NCI-H2081 treated with DMSO at 0.1 percent for 48 hours (cell line): ENCODE measurements at places on chromosomes 16 and 17.

- peak; percentile 33 for DNase-seq
Measured at GRCh38 chr16:58392215-58393137, at the start of gene GINS3. GINS3 (plus strand) TSS chr16:58392471; CDS start chr16:58392602, 131 bp downstream.

DNA sequence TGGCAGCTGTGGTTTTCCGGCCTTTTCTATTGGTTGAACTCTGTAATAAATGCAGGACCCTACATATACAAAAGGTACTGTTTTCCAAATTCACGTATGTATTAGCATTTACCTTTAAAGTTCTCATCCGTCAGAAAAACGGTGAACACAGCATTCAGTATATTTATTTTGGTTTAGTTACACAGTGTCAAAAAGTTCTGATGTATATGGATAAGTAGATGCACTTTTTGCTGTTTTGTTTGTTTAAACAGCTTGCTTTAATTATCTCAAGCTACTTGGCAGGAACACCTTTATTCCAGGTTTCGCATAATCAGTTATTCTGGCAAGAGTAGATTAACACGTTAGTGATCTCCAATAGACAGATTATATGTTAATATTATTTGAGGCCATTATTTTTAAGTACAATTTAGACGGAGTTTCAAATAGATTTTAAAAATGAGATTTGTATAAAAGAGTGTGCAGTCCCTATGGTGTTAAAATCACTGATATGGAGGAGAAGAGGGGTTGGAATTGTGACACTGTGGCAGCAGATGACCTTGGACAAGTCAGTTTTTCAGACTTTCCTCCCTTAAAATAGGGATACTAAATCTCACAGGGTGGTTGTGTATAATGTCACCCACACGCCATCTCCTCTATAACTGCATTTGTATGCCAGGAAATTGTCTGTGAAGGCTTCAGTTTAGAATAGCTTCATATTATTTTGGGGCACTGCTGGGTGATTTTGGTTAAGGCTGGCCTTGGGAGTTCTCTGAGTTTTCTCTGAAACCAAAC lies 2.1 kb downstream of the HERPUD1 start:
- no peak for DNase-seq

DNA sequence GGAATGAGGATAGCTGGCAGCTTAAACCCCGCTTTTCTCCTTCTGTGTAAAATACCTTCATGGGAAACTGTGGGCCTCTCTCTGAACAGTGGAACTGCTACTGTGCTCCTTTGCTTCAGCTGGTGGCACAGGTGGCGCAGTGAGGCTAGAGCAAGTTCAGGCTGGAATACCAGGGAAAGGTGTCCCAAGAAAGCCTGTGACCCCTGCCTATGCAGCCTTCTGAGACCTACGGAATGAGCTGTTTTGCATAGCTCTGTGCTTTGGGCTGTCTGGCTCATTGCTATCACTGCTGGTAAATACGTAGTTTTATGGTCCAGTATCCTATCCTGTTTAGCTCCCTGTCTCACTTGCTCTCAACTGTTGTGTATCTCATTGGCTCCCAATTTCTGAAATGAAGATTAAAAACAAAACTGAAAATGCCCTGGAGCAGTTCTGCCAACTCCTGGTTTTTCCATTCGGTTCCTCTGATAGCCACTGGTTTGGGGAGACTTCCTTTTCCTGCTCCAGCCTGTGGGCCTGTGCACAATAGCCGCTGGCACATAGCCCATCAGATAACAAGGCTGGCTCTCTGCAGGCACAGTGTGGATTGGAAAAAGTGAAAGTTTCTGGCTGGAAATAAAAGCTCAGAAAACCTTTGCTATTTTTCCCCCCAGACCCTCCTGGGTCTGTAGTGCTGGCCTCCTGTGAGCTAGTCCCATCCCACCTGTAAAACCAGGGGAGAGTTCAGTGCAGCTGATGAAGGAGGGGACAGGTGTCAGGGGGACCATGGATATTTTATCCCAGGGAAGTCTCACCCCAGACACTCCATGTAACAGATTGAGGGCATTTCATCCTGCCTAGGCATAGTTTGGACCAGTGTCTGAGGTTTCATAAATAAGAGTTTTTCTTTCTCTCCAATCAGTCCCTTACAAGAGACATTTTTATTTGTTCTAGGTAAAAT lies 24.0 kb downstream of the LIMD2 start:
- peak; percentile 38 for DNase-seq

DNA sequence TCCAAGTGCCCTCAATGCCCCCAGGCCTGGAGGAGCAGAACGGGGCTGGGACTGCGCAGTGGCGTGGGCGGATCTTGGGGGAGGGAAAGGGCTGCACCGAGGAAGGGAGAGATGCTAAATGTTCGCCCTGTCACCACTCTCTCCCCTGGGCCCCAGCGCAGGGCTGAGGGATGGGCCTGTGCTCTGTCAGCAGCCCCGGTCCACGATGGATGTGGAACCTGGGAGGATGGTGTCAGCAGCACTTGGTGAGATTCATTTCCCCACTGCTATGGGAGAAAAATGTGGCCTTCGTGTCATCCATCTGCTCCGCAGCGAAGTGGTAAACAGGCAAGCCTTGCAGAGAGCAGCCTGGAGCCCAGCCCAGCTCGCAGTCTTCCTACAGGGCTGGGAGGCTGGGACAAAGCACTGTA lies 72.0 kb downstream of the TMEM132E start:
- no peak for DNase-seq

GRCh38 chr16:50295541-50296132 lies 29.3 kb downstream of the ADCY7 start:
- no peak for DNase-seq

- DNase-seq: no peak
Measured at GRCh38 chr17:44529864-44530263, 26.7 kb upstream of the GPATCH8 start.

GRCh38 chr16:87042551-87043230 lies 274.5 kb downstream of the C16orf95 start:
- DNase-seq: no peak

DNA sequence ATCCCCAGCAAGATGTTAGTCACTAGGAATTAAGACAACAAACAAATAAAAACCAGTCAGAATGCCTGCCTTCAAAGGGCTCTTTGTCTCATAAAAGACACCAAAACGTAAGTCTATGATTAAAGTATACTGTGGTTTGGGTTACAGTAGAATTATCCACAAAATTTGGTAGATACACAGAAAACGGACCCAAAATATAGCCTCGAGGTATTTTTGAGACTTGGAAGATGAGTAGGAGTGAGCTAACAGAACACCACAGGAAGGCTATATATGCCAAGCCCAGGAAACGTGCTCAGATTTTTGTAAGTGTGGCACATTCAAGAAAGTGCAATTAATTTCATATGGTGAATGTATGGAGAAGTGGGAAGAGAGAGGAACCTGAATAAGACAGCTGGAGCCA lies 831.4 kb downstream of the CDH11 start:
- no peak for DNase-seq

GRCh38 chr17:82022981-82023446 lies at the start of gene LRRC45:
LRRC45 (plus strand) TSS chr17:82023305; CDS start chr17:82023644, 339 bp downstream.
- DNase-seq: peak; percentile 98

DNA sequence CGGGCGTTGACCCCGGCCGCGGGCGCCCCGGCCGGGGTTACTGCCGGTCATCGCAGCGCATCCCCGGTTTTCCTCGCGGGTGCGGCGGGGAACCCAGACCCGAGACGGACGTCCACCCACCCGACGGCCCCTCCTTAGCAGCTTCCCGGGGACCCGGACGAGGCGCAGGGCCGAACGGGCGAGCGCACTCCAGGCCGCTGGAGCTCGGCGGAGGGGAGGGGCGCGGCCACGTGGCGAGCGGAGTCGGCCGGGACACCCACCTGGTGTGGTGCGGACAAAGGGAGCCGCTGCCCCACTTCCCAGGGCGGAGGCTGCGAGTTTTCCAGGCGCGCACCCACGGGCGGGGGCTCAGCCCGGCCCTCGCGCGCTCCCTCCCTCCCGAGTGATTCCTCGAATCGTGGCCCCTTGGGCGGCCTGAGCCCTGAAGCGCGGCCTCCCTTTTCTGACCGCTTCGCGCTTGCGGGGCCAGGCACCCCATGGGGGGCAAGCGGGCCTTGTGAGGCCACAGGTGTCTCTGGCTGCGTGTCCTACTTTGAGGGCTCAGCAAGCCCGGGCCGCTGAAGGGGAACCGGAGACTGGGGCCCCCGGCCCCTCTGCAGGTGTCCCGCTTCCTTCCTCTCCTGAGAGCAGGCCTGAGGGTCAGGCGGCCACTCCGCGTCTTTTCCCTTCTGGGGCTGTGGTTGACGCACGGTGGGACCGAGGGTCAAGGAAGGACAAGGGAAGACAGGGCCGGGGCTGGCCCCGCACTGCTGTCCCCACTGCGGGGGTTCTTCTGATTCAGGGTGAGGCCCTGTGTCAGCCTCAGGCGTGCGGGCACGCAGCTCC lies 1.1 kb upstream of the FASN start:
- no peak for DNase-seq

DNA sequence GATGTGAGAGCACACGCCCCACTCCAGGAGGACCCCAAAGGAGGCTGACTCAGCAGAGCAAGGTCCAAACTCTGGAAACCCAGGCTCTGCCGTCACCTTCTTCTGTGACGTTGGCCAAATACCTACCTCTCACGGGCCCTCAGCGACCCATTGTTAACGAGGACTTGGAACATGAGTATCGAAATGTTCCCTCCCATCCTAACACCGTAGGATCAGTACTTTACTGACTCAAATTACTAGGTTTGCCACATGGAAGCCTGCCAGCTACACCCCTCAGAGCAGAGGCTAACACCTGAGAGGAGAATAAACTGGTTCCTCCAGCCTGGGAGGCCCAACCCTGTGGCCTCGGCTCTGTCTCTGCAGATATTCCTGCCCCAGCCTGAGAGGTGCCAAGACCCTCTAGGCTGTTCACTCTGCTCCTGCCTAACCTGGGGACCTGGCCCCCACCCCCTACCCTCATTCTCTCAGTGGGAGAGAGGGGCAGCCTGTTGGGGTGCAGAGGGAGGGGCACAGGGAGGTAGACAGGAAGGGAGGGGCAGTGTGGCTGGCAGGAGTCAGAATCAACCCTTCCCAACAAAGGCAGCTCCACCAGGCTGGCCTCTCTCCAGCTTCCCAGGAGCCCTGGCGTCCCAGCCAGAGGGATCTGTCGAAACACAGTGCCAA lies 4.4 kb downstream of the PITPNM3 start:
- no peak for DNase-seq

- no peak for DNase-seq
Measured at GRCh38 chr17:33520426-33521330, 227.6 kb upstream of the ASIC2 start.

- DNase-seq: no peak
Measured at GRCh38 chr16:88347656-88348376, 34.9 kb upstream of the ZNF469 start.

- DNase-seq: no peak
Measured at GRCh38 chr16:12341423-12341822, 364.9 kb downstream of the SNX29 start.

GRCh38 chr16:46746821-46747776 lies 1.0 kb downstream of the MYLK3 start:
- DNase-seq: no peak

GRCh38 chr16:57531253-57531575 lies 5.2 kb downstream of the CCDC102A start:
- no peak for DNase-seq

- DNase-seq: no peak
Measured at GRCh38 chr16:8694795-8695728, 20.6 kb downstream of the ABAT start.

DNA sequence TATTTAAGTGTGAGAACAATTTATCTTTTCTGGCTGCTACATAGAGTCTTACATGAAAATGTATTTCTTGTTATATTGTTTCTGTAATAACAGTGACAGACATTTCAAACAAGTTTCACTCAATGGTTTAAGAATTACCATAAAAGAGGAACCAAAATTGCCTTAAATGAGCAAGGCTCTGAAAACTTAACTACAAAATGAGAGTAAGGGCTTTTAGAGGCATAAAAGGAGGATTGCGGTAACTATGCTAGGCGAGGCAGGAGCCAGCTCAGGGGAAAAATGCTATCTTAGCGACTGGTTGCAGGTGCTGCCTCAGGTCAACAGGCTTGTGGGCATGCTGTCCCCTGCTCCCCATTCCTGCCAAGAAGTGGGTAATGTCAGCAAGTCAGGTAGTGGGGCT lies 81.7 kb upstream of the MSI2 start:
- DNase-seq: no peak

DNA sequence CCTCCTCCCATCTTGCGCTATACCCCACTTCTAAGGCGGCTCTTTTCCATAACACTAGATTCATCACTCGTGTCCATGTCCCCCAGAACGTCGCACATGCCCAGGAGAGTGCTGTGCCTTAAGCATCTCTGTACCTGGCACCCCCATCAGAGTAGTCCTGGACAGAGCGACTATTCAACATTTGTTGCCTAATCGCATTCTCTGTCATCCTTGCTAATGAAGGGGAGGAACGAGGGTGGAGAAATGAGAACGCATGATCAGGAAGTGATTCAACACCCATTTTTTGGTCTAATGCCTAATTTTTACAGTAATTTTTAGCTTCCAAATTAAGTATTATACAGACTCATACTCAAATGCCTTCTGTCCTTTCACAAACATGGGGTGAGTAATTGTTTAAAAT lies 53.2 kb downstream of the SLC39A11 start:
- DNase-seq: no peak
